ENCODE measurements at places on chromosomes 11 and 22.

GRCh38 chr11:26649884-26650283, 72.0 kb downstream of the SLC5A12 start:
- DNase-seq: no peak

DNA sequence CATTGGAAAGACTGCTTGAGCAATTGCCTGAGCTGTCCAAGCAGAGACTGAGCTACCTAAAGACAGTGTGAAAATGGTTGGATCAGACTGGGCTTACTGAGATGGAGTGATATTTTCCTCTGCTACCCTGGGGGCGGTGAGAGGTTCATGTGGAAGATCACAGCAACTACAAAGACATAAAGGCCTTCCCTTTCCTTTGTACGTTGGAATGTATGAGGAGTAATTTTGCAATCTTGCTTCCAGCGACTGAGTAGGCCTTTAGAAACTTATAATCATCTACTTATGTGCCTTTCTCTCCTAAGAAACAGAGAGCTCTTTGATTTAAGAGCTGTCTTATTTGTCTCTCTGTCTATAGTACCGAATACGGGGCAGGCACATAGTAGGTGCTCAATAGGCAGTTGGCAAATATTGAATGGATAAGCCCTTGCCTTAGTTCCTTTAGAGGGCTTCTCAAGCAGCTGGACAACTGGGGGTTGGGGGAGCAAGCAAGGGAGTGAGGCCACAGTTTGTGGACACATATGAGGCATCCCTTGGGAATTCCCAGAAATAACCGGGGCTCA, 2.4 kb upstream of the HEPACAM start:
- no peak for DNase-seq

DNA sequence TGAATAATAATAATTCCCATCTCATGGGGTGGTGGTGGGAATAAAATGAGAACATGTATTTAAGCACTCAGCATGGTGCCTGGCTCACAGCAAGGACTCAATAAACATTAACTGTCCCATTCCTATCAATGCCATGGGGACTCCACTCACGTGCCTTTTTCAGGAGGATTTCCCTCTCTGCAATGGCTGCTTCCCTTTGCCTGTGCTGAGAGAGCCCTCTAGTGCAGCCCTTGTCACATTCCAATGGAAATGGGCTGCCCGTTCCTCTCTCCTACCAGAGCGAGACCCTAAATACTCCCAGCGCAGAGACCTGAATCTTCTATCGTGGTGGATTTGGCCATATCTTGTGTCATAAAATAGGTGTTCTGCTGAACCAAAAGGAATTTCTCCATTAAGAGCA, 621.5 kb upstream of the B3GAT1 start:
- DNase-seq: no peak

DNA sequence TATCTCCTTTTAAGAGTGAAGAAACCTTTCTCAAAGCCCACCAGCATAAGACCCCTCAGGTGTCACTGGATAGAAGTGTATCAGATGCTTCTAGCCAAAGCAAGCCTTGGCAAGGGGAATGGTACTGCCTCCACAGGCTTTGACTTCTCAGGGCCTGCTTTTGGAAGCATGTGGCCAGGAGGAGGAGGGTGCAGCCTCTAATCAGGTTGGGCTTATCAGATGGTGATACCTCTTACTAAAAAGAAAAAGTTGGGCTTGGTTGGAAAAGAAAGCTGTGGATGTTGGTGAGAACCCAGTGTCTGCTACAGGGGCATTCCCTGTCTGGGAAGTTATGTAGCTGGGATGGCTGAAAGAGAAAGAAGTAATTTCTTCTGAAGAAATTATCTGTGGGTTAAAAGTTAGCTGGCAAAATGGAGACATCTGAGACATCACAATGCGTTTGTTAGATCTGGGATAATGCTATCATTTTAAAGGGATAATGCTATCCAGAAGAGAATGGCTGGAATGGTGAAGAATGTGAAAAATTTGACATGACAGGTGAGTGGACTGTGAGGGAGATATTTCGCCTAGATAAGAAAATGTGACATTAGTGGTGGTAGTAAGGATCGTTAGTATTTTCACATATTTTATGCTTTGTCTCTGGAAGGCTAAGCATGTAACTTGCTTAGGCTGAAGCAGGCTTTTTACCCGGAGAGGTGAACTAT, 7.2 kb downstream of the APLP2 start:
- no peak for DNase-seq

DNA sequence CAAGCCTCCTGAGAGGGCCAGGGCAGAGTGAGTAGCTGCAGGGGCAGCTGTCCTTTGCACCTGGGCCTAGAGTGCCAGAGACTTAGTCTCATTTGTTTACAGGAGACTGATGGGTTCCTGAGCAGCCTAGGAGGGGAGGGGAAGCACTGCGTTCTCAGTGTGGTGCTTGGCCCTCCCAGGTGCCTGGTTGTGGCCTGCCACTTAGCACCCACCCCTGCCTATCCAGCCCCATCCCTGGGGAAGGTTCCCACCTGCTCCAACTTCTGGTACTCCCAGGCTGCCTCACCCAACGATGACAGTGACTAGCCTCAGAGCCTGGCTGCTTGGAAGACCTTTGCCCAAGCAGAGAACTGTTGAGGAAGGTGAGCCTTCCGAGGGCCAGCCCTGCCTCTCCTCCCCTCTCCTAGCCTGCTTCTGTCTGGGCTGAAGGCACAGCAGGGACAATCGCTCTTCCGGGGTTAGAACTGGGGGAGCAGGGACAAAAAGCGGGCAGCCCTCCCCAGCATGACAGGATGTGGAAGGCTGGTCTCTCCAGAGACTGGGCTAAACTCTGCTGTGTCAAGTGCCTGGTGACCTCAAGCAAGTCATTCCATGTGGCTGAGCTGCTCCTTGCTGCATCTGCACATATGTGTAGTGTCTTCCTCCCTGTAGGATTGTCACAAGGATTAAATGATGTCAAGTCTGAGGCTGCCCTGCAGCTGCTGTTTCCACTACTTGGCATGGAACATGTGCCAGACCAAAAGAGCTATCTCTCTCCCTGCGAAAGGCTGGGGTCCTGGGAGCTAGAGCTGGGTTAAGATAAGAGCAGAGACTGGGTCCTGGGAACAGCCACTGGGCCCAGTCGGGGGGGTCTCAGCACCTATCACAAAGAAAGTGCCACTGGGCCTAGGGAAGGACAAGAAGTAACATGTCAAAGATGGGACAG, 9.9 kb downstream of the KCNQ1OT1 start:
- no peak for DNase-seq

DNA sequence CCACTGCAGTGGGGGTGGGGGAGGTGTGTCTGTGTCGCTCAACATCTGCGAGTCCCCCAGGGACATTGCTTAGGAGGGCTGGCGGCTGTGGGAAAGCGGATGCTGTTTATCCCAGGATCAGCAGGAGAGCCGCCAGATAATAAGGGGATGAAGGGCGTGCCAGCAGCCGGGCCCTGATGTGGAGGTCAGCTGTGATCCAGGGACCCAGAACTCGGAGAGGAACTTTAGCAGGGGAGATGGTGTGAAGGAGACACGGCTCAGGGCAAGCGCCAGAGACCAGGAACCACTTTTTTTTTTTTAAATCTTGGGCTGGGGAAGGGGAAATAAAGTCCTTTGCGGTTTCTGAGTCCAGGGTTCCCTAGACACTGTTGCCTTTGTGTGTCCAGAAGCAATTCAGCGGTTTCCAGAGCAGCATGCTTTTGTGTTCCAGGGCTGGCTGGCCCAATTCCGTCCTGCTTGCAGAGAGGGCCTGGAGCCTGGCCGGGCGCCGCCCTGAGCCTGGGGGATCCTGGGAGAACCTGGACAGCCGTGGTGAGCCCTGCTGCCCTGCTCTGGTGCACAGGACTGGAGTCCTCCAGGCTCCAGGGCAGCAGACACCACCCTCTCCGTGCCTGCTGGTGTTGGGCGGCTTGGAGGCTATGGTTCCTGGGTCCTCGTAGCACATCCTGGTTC, at the start of gene GRAMD4:
GRAMD4 (plus strand) TSS at position 557 of the 672 bp plus-strand sequence. CDS start 6,414 bp downstream, outside the sequence.
- DNase-seq: no peak

DNA sequence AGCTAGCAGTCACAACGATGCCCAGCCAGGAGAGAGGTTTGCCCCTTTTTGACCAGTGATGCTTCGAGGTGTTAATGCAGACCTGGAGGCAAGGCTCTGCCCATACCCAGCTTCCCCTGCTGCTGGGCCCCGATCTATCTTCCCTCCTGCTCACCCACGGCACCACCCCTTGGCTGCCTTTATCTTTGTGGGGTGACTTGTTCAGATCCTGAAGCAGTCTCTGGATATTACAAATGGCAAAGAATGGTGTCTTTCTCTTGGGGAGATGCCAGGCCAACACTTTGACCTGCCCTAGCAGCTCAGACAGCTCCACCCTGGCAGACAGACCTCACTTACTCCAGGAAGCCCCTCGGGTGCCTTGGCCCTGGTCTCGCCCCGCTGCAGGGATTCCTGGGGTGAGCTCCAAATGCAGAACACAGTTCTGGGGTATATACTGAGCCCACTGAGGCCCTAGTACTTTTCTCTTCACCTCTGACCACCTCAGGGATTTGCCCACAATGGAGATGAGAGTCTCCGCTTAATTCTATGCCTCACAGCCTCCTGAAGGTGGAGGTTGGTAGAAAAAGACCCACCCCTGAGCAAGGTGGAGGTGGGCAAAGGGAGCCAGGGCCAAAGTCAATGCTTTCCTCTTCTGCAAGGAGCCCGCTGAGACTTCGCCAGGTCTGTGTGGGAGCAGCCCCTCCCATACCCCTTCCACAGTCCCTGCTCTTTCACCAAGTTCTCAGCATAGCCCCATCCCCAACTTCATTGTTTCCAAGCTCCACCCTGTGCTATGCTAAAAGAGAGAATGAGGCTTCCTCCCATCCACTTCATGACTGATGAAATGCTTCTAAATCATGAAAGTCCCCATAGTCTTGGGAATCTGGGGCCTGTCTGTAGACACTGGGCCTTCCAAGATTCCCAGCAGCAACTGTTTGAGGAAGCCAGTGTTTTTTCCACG, 11.1 kb upstream of the ST3GAL4 start:
- DNase-seq: no peak

DNA sequence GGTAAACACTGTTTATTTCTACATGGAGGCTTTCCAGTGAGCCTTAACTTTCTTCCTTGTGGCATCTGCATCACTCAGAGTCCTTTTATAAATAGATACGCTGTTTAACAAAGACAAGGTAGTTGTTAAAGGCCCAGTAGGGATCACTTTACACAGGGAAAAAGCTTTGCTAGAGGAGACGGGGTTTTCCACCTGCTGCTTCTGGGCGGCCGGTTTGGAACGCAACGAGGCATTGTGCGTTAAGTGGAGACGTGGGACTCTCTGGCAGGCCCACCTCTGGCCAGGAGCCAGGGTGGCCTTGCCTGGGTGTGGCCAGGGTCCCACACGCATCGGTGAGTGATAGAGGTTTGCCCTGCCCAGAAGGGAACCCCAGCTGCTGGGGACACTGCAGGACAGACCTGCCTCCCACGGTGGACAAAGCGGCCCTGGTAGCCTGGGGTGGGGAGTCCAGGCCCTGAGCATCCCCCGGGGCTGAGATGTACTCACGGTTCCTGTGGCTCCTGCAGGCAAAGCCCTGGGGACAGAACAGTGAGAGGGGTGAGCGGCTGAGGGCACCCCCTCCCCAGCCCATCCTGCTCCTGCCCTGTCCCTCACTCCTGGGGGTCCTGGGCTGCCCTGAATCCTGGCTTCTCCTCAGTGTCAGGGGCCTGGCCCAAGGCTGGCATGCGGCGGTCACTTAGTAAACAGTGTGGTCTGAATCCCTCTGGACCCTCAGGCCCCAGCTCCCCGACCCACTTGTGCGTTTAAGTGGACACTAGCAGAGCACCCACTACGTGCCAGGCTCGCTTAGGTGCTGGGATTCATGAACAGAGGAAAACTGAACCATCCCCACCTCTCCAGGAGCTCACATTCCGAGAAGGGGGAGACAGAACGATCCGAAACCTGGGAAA, 4.2 kb downstream of the IL17REL start:
- no peak for DNase-seq

DNA sequence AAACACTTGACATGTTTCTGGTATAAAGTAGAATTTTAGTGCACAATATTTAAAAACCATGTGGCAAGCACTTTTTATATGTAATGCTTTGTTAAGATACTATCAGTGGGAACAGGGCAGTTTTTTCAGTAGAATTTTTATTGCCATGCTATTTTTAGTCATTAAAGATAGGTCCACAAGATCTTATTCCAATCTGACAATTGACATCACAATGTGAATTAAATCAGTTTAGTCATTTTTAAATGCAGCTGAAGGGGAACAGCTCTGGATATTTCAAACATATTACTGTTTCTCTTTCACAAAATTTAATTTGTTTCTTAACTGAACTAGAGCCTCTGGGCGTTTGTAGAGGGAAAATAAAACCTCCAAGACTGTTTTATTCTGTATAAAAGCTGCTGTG, 194.1 kb downstream of the MSANTD4 start:
- no peak for DNase-seq

DNA sequence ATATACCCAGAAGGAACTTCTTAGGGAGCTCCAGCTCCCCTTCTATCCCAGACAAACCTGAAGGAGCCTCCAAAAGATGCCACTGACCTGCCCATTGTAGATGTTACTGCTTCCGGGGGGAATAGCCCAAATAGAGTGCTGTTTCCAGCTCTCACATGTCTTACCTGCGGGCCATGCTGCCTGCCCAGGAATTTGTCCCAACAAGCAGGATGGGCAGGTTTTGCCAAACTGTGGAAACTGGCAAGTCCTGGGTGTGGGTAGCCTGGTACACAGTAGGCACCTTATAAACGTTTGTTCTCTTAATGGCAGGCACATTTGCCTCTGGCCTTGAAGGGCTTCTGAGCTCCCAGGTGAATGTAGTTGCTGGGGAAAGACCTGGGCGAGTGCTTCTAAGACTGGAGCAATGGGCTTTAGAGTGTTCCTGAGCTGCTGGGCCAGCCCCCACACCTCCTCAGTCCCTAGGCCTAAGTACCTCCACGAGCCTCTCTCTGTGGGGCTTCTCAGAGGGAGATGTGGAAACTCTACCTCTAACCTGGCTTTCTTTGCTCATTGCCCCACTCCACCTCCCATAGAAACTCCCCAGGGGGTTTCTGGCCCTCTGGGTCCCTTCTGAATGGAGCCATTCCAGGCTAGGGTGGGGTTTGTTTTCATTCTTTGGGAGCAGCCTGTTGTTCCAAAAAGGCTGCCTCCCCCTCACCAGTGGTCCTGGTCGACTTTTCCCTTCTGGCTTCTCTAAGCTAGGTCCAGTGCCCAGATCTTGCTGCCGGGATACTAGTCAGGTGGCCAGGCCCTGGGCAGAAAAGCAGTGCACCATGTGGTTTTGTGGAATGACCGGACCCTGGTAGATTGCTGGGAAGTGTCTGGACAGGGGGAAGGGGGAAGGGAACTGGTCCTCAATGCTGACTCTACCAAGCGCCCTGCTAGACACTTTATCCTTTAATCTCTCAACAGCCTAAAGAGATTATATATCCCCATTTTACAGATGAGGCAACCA, 37.2 kb downstream of the LIMK2 start:
- DNase-seq: no peak
